ENCODE measurements at places on chromosomes 6 and 20.

GRCh38 chr6:14423330-14423729, 305.8 kb downstream of the CD83 start:
- DNase-seq = no peak

DNA sequence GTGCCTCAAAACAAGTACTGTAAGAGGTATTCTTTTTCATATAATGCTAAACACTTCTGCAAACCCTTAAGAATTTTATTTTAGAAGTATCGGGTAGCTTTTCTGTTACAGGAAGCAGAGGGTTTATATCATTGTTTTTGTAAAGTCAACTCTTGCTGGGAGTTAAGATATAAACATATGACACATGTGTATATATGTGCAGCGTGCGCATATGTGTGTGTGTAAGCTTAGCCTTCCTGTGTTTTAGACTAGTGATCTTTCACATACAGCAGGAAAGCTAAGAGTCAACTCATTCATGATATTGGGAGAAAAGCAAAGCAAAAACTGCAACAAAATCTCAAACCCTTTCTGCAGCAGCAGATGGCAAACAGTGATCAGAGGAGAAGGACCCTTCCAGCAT, 102.4 kb downstream of the ARID1B start:
- no peak for DNase-seq

DNA sequence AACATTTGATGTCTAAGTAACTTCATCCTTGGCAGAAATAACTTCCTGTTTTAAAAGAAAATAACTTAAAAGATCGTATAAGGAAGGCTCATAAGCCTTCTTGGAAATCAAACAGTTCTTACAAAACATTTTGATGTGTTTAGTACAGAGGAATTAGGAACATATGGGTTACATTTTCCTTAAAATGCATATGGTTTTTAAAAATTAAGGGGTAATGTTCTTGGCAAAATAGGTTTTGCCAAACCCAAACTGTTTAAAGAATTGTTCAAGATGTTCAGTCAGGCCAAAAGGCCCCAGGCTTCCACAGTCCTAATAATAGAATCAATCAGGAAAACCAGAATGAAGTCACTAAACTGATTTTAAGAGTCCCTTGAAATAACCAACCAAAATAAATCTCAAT, 142.7 kb upstream of the SLC35B3 start:
- no peak for DNase-seq

DNA sequence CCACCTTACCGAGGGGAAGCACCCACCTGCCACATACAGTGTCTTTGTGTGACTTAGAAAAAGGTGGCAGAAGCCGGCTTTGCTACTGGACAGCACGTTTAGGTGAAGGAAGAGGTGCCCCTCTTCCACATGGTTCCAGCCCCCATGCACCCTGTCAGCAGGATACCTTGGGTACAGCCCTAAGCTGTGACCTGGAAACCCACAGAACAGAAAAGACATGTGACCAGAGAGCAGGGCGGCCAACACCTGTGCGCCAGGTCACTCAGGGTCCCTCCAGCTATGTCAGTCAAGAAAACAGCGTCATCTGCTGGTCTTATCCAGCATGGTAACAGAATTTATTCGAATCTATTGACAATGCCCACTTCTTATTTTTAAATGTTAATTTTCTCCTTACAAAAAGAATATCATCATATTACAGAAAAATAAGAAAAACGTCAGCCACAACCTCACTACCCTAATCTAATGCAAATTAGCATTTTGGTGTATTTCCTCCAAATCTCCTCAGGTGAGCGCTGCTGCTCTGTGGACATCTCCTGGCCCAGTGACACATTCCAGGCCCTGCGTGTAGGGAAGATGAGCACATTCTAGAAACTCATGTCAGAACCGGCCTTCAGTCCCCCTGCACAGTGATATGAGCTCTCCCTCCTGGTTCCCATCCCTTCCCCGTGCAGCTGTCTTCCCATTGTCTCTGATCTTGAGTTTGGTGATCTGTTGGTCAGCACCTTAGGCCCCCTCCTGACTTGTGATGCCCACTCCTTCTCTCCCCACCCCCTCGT, 37.2 kb downstream of the GTF2H5 start:
- DNase-seq = no peak

GRCh38 chr20:63894358-63895201, at the start of gene DNAJC5:
Gene DNAJC5, plus strand, starts transcription at chr20:63895126. Its CDS starts 33,220 bp downstream, at chr20:63928346.
- peak; percentile 95 for DNase-seq

- no peak for DNase-seq
Observed at GRCh38 chr6:7404546-7404945, 14.9 kb downstream of the RIOK1 start.

GRCh38 chr6:157133856-157134255, 189.5 kb downstream of the TMEM242 start:
- no peak for DNase-seq

- no peak for DNase-seq
Observed at GRCh38 chr6:35203152-35203670, 10.5 kb upstream of the SCUBE3 start.

- no peak for DNase-seq
Observed at GRCh38 chr6:165718491-165718891, 55.5 kb upstream of the PDE10A start.

GRCh38 chr6:101662111-101662897, 268.8 kb downstream of the GRIK2 start:
- no peak for DNase-seq

- no peak for DNase-seq
Observed at GRCh38 chr6:151160929-151161757, 78.6 kb upstream of the AKAP12 start.

DNA sequence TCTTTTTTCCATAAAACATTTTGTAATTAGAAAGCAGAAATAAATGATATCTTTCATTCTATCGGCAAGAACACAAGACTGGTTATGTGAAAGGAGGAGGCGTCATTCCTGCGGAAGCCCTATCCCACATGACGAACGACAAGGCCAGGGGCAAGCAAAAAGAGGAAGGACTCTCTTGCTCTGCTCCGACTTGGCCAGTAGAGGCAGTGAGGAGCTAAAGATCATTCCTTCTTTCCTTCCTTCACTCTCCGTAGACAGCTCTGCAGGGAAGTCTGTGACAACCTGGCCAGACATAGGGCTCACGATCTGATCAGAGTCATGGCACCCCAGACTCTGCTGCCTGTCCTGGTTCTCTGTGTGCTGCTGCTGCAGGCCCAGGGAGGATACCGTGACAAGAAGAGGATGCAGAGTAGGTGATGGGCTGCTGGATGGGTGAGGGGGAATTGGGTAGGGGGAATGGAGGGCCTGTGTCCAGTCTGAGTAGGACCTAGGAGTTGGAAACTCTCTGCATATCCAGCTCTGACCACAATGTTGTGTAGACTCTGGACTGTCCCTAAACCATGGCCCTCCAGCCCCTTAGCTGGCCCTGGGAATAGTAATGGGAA, at the start of gene WFDC10A:
Gene WFDC10A, plus strand, starts transcription at position 244 of the 605 bp plus-strand sequence. Its CDS starts 75 bp downstream, at position 319.
- peak; percentile 32 for DNase-seq

GRCh38 chr6:37303891-37304503, 46.1 kb upstream of the TMEM217 start:
- DNase-seq = peak; percentile 7

DNA sequence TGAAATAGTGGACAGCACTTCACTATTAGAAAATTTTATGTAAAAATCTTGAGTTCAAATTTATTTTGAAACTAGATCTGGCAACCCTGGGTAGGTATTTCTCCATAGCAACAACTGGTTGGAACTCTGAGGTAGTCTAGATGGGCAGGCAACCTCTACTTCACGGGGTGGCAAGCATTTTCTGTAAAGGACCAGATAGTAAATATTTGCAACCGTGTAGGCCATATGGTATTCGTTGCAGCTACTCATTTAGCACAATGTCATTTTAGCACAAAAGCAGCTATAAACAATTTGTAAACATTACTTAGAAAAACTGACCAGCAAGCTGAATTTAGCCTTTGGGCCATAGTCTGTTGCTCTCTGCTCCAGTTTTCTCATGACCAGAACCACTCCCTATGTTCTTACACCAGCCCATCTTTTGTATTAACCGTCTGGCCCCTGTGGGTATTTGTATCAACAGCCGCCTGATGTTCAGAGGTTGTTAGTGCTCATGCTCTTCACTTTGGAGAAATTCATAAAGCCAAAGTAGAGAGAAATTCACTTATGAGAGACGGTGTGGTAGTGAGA, 29.2 kb downstream of the LGSN start:
- DNase-seq = no peak

GRCh38 chr6:39102071-39102820, 12.7 kb downstream of the SAYSD1 start:
- DNase-seq = no peak

DNA sequence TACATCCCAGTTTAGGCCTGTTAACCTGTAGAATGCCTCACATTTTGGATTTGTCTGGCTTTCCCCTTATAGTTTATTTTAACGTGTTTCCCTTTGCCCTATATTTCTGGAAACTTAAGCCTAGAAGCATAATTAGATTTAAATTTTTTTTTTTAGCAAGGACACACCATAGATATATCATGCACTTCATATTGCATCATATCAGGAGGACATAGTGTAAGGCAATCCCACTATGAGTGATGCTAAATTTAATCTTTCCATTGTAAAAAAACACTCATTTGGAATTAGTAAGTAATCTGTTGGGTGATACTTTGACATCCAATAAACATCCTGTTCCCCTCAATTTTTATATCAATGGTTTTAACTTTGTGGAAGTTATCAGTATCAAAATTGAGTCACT, 10.3 kb upstream of the FAXC start:
- DNase-seq = no peak

DNA sequence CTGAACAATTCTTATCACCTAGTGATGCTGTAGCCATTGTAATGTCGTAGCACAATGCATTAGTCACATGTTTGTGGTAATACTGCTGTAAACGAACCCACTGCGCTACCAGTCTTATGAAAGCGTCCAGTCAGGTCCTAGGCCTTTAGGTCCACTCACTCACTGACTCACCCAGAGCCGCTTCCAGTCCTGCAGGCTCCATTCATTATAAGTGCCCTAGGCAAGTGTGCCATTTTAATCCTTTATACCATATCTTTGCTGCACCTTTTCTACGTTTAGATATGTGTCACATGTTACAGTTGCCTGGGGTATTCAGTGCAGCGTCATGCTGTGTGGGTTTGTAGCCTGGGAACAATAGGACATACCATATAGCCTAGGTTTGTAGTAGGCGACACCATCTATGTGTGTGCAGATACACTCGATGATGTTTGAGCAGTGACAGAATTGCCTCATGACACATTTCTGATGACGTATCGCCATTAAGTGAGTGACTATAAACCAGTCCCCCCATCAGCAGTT, 15.4 kb downstream of the IGF2R start:
- peak; percentile 2 for DNase-seq

- no peak for DNase-seq
Observed at GRCh38 chr6:54493138-54493537, 184.9 kb downstream of the TINAG start.

GRCh38 chr6:56024931-56025330, 149.5 kb upstream of the BMP5 start:
- DNase-seq = no peak

- DNase-seq = no peak
Observed at GRCh38 chr6:31055441-31055840, 45.2 kb downstream of the MUC22 start.

- DNase-seq = no peak
Observed at GRCh38 chr20:46978951-46979491, 84.4 kb downstream of the EYA2 start.

- DNase-seq = no peak
Observed at GRCh38 chr6:184161-184700, 108.1 kb upstream of the DUSP22 start.

GRCh38 chr6:43798688-43799444, 28.9 kb downstream of the VEGFA start:
- DNase-seq = no peak

- no peak for DNase-seq
Observed at GRCh38 chr20:31670371-31671228, 32.9 kb downstream of the COX4I2 start.

GRCh38 chr6:169238766-169239165, 14.9 kb downstream of the THBS2 start:
- no peak for DNase-seq

DNA sequence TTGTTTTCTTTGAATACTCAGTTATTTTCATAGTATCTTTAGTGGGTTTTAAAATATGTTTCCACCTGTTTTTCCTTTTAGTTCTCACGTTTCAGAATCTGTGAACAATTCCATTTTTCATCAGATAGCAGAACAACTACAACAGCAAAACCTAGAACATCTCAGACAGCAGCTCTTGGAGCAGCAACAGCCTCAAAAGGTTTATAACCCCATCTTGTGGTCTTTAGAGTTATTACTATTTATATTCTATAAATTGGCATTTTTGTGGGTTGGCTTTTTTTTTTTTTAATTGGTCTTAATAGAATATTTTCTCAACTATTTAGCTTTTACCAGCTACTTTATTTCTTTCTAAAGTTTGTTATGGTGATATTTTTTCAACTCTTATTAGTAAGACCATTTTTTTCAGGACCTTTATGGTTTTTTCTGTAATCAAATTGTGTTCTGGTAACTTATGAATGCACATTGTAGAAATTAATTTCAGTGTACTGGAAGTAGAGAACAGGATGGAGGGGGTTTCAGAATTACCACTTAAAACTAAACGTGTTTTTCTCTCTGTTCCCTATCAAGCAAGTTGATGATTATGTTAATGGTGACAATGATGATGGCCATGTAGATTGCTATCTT, 72.2 kb downstream of the SCAF8 start:
- DNase-seq = no peak

DNA sequence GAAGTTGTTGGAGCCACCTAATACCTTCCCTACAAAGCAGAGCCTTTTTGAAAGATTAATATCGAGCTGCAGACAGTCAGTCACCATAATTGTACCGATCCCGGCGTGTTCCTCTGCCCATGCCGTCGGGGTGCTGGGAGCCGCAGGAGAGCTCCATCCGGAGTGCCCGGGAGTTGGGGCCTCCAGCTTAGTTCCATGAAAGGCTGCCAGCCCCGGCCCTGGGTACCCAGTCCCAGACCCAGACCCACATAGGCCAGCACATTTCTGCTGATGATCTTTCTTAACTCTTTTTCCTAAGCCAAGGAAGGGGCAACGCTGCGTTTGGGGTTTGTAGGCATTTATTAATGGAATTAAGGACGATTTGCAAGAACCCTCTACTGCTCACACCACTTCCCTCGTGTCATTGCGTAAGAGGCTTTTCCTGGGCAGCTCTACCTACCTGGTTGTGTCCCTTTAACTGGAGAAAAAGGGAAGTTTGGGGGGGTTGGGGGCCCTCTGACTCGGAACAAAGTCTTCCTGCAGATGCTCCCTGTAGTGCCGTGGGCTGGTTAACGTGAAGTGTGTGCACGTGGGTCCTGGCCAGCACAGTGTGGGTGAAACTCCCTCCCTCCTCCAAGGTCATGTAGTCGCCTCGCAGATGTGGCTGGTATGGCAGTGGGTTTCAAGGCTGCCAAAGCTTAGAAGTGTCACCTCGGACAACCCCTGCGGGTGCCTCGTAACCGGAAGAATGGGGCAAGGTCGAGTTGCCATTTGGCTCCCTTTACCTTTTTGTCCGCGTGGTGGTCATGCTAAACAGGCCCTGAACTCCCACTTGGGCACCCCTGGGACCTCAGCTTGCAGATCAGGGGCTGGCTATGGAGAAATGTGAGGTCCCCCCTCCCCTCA, 54.3 kb upstream of the APCDD1L start:
- no peak for DNase-seq
